T-helper 2 cell treated with Interferon-gamma antibody and Interleukin-4, amounts not matched to agents 100 ng/mL and 5 ng/mL, for 36 hours (primary cell): ENCODE measurements at places on chromosomes 1 and 21. TPM values are rescaled to one million over a fixed set of nuclear protein-coding genes. Genes with fewer than 3 reads are reported as not detected.

The PLPP3 gene
- total RNA-seq, result not detected in 2 replicates

The PATJ gene
- 5.2 and 7.5 TPM in 2 replicates for total RNA-seq

The SORT1 gene
- 5.8 and 6.2 TPM in 2 replicates for total RNA-seq

The ALPL gene
- total RNA-seq, result not detected in 2 replicates

The HSD11B1 gene
- 0.36 and 0.61 TPM in 2 replicates for total RNA-seq

The DCAF6 gene
- total RNA-seq, result 21.0 and 25.1 TPM in 2 replicates

The S100A8 gene
- not detected in 2 replicates for total RNA-seq

The LDLRAD1 gene
- total RNA-seq, result not detected in 2 replicates

The KLHDC7A gene
- total RNA-seq, result not detected in 2 replicates

The RAB29 gene
- 42.1 and 44.9 TPM in 2 replicates for total RNA-seq

The BLACAT1 gene
- total RNA-seq, result 0.09 TPM in 1 of 2 replicates, not detected in the other

The OXCT2 gene
- 0.66 and 0.68 TPM in 2 replicates for total RNA-seq

The KRTAP12-1 gene
- not detected in 2 replicates for total RNA-seq

The RYR2 gene
- 0.39 and 0.45 TPM in 2 replicates for total RNA-seq

The MCOLN3 gene
- 3.4 and 4.1 TPM in 2 replicates for total RNA-seq

The PLA2G2A gene
- not detected in 2 replicates for total RNA-seq

The JAK1 gene
- total RNA-seq, result 156 and 165 TPM in 2 replicates

The TMPRSS3 gene
- total RNA-seq, result 3.9 and 5.3 TPM in 2 replicates

The FMO3 gene
- not detected in 2 replicates for total RNA-seq

The FAM110D gene
- not detected in 2 replicates for total RNA-seq
